ENCODE measurements at places on chromosomes 12 and 14.
A peak's percentile ranks its signal among the peaks of the same experiment; 100 is the strongest.

DNA sequence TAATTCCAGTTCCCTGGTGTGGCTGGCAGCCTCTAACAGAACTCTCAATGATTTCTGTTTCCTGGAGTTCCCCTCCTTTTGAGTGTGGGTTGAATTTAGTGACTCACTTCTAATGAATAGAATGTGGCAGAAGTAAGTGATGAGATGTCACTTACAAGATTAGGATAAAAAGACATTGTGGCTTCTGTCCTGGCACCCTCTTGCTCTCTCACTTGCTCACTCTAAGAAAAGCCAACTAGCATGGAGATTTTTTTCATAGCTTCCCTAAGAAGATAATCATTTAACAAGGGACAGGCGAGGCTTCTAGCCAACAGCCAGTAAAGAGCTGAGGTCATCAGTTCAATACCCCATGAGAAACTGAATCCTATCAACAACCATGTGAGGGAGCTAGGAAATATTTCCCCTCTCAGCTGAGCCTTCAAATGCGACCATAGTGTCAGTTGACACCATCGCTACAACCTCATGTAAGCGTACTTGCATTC lies 156.7 kb downstream of the TMTC3 start:
- peak; percentile 88 for DNase-seq

- DNase-seq = no peak
Measured at GRCh38 chr12:132702640-132703039, 8.0 kb upstream of the PGAM5 start.

DNA sequence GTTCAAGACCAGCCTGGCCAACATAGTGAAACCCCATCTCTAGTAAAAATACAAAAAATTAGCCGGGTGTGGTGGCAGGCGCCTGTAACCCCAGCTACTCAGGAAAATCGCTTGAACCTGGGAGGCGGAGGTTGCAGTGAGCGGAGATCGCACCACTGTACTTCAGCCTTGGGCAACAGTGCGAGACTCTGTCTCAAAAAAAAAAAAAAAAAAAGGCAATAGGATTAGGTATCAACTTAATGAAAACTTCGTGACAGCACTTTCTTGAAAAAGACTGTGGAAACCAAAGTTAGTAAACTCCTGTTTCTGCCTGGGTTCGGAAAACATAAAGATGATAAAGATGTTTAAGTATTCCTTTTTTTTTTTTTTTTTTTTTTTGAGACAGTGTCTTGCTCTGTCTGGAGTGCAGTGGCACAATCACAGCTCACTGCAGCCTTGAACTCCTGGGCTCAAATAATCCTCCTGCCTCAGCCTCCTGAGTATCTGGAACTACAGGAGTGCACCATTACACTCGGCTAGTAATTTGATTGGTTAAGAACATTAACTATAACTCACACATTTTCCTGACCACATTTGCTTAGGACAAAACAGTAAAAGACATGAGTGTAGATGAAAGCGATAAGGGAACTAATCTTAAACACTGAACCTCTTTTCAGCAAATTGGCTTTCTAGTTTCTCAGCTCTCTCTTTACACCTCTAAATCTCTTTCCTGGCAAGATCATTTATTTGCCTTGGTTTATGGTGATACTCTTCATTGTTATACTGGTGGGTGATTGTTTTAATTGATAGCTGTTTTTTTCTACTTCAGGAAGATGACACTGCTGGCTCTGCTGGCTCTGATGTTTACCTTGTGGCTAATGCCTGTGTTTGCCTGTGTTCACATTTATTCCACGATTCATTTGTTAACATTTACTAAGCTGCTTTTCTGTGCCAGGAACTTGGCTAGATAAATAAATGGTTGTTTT lies 15.8 kb downstream of the HIF1A start:
- peak; percentile 82 for DNase-seq

DNA sequence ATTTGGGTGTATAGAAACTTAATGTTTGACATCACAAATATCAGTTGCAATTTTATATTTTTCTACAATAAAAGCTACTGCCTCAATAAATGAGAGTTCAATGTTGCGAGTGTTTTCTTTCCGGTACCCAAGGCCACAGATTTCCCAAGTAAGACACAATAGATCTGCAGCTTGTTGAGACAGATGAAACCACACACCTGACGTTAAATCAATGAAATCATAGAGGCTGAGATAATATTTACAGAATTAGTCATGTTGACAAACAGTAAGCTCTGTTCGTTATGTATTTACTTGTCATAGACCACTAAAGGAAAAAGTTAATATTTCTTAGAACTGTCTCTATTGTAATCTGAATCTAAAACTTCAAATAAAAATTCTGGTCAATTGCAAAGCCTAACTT lies 49.2 kb upstream of the PTHLH start:
- peak; percentile 100 for DNase-seq

DNA sequence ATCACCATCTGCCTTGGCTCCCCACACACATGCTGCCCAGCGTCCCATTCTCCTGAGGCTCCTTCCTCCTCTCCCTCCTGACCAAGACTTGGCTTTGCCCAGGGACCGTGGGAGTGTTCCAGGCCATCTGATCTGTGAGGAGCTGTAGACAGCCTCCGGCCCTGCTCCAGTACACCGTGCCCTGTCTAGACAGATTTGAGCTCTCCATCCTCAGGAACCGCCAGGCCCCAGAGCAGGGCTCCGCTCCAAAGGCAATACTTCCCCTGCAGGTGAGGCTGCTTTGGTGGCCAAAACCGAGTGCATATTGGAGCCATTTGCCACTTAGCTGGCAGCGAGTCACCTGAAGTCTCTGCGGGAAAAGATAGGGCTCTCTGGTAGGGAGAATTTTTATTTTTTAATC lies 147.4 kb downstream of the ANO2 start:
- no peak for DNase-seq

- DNase-seq = peak; percentile 46
Measured at GRCh38 chr12:22100958-22101748, 55.1 kb downstream of the CMAS start.

- DNase-seq = no peak
Measured at GRCh38 chr12:77938301-77938700, 107.6 kb downstream of the NAV3 start.

GRCh38 chr14:62117010-62117750 lies 355.0 kb downstream of the SNAPC1 start:
- DNase-seq = no peak

- DNase-seq = peak; percentile 76
Measured at GRCh38 chr12:14373217-14373616, 7.7 kb downstream of the ATF7IP start.

- DNase-seq = no peak
Measured at GRCh38 chr12:807041-807735, 54.8 kb downstream of the WNK1 start.

GRCh38 chr12:125148316-125148715 lies 83.1 kb downstream of the AACS start:
- no peak for DNase-seq

DNA sequence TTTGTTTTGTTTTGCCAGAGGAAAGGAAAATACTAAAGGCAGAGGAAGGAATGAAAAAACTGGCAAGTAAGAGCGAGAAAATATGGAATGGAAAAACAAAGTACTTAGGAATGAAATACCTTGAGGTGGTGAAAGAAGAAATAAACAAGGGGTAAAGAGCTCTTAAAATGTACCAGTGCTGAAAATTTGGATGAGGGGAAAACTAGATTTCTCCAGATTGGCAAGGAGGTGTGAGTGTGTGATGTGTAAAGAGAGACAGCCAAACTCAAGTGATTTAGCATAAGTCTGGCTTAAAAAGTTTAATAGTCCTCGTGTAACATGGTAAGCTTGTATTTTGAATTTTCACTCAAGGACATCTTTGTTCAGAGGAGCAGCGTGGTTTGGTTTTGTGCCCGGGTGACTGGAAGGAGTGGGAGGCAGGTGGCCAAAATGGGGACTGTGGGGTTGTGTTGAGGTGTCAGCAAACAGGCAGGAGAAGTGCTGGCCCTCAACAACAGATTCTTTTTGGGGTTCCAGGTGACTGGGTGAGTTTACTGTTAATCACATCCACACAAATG lies 102.7 kb downstream of the DACT1 start:
- no peak for DNase-seq

GRCh38 chr12:89372584-89373370 lies 20.5 kb upstream of the DUSP6 start:
- DNase-seq = no peak

- DNase-seq = peak; percentile 28
Measured at GRCh38 chr12:114678718-114679117, 5.3 kb downstream of the TBX3 start.

DNA sequence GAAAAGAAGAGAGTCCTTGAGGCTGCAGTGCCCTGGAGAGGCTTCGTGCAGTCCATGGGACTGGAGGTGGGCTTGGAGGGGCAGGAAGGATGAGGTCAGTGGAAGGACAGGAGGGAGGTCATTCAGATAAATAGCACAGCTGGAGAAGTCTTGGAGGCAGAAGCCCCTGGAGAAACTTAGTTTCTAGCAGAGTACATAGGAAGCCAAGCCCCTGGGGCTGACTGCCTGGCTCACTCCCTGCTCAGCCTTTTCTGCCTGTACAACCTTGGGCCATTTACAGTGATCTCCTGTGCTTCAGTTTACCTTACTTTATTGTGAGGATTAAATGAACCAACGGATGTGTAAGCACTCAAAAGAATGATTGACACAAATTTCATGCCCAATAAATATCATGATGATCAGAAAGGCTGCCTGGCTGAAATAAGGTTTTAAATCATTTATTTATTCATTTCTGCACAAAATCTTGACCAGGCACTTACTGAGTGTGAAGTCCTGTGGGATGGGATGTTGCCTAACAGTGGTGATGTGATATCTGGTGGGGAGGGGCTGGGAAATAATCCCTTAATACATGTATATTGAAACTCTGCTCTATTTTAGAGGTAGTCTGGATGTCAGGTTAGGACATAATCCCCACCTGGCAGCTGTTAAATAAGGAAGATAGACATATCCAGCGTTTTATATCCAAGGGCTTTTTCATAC lies 54.3 kb downstream of the PLEKHG7 start:
- no peak for DNase-seq

DNA sequence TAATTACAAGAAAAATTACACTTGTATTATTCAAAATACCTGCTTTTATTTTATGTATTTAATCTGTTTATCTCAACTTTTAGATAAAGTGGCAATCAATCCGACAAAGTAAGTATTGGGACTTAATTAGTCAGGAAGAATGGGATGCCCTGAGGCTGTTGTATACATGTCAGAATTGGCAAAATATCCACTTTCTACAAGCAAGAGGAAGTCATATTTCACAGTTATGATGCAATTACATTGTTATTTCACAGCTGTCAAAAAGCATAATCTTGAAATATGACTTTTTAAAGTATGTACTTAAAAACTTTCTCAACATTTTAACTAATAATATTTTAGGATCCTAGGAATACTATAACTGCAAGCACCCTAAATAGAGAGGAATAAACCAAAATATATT lies 357.1 kb upstream of the MGAT4C start:
- no peak for DNase-seq

DNA sequence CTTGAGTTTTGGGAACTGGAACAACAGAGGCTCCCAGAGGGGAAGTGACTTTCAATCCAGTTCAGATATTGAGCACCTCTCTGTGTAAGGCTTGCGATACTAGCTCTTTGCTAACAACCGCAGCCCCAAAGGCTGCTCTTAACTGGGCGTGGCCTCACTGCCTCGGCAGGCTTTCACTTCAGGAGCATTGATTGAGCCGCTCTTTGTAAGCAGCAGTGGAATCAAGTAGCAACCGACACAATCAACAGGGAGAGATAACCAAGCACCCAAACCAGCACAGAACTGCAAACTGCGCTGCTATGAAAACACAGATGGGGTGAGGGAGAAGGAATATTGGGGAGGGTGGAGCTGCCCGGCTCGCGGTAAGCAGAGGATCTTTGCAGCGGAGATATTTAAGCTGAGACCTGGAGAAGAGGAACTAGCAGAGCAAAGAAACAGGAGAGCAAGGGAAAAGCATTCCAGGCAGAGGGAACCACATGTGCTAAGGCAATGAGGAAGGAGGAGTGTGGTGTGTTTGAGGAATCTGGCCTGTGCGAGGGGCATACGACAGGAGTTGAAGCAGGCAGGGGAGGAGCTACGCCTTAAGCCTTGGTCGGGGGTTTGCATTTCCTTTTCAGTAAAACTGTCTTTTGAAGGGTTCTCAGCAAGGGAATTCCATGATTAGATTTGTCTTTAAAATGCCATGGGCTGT lies 17.3 kb upstream of the YY1 start:
- DNase-seq = peak; percentile 55

- no peak for DNase-seq
Measured at GRCh38 chr12:28949184-28949583, 199.9 kb upstream of the FAR2 start.

GRCh38 chr14:101810897-101811621 lies 49.5 kb downstream of the PPP2R5C start:
- peak; percentile 60 for DNase-seq

- DNase-seq = peak; percentile 92
Measured at GRCh38 chr14:54686219-54686870, 119.4 kb downstream of the SAMD4A start.

GRCh38 chr14:104689109-104689880 lies at the start of gene INF2:
Gene INF2 (plus strand): TSS chr14:104689618. CDS start chr14:104701366, 11,748 bp downstream.
- peak; percentile 74 for DNase-seq

DNA sequence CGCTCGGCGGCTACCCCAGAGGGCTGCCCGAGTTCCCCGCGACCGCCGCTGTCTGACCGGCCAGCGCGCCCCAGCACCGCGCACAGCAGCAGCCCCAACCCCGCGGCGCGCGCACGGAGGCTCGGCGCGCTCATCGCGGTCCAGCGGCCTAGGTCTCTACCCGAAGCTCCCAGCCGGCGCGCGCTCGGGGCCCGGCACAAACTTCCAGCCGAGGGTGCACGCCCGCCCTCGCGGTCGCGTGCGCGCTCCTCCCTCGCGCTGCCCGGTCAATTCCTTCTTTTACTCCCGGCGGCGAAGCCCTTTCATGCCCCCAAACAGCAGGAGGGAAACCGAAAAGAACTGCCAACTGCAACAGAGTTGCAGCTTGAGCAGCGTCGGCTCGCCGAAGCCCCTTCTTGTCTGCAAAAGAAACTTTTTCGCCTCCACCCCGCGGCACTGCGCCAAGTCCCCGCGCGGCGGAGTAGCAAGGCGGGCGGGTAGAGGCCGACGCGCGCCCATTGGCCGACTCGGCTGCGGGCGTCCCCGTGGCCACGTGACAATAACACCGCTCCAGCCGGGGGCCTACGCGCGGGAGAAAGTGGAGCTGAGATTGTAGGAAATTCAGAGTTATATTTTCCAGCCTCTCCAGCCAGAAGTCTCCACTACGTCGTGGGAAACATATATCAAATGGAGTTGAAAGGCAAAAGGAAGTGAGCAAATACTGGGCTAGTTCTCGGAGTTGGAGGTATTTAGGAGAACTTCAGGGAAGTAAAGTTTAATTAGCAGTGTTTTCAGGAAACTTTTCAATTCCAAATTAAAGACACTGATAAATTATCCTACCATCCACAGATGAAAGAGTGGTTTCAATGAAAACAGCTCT lies at the start of gene LRIG3:
LRIG3 (minus strand) TSS at position 403 of the 859 bp plus-strand sequence; CDS start at position 134, 269 bp downstream.
- peak; percentile 88 for DNase-seq

- DNase-seq = no peak
Measured at GRCh38 chr14:64580467-64580866, 30.7 kb downstream of the PPP1R36 start.

DNA sequence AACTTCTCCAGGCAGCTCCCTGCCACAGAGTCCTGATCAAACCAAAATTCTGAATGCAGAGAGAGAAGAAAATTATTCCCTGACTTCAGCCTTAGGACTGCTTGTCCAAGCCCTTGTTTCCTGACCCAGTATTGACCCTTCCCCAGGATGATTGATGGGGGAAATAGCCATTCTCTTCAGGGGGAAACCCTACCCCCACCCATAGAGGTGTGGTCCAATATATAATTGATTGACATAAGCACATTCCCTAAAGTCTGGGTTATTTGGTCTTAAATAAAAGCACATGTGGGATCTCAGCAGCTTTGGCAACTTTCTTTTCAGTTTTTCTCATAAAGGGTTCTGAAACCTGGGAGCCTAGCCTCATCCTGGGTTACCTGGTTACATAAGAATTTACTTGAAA lies 201.2 kb upstream of the DDHD1 start:
- DNase-seq = no peak

- DNase-seq = no peak
Measured at GRCh38 chr12:121145221-121145620, 12.5 kb downstream of the P2RX7 start.
